ENCODE measurements at places on chromosomes 12 and 14.

GRCh38 chr12:131494216-131494615, 216.7 kb upstream of the SFSWAP start:
- no peaks in the 10 kb centered on the region for H3K4me1 ChIP-seq
- no peak for DNase-seq
- no peak overlapping the region for H3K27ac ChIP-seq
- H3K4me3 ChIP-seq: no peak overlapping the region
- H3K36me3 ChIP-seq: no peaks in the 10 kb centered on the region

DNA sequence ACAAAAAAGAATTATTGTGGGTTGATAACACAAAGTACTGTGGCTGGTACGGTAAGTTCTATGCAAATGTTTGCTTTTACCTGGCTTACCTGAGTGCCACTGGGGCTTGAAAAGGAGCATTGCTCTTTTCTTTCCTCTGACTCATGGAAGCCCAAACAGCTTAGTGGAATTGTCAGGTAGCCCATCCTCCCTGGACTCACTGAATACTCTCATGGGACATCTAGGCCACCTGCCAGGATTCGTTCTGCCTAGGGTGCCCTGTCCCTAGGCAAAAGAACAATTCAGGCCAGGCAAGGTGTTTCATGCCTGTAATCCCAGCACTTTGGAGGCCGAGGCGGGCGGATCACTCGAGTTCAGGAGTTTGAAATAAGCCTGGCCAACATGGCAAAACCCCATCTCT, 22.5 kb upstream of the YAF2 start:
- DNase-seq: no peak
- H3K27ac ChIP-seq: no peak overlapping the region
- no peak overlapping the region for H3K4me3 ChIP-seq
- no peaks in the 10 kb centered on the region for H3K36me3 ChIP-seq
- no peaks in the 10 kb centered on the region for H3K27me3 ChIP-seq

DNA sequence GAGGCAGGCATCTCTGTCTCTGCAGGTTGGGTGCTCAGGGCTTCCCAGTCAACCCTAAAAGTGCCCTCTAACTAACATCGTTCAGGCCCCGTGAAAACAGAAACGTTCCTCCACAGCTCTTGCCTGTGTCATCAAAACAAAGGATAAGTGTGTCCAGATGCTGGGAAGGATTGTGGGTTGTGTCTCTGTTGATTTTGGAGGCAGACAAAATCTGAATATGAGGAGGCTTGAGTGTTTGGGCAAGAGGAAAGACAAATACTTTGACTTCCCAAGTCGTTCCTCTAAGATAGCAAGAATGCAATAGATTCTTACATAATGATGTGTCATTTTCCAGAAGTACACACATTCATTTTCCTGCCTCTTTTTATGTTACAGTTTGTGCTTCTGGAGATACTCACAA, 52.9 kb downstream of the SERPINA3 start:
- DNase-seq: no peak
- no peaks in the 10 kb centered on the region for H3K36me3 ChIP-seq
- no peak overlapping the region for H3K27ac ChIP-seq
- H3K27me3 ChIP-seq: no peaks in the 10 kb centered on the region

DNA sequence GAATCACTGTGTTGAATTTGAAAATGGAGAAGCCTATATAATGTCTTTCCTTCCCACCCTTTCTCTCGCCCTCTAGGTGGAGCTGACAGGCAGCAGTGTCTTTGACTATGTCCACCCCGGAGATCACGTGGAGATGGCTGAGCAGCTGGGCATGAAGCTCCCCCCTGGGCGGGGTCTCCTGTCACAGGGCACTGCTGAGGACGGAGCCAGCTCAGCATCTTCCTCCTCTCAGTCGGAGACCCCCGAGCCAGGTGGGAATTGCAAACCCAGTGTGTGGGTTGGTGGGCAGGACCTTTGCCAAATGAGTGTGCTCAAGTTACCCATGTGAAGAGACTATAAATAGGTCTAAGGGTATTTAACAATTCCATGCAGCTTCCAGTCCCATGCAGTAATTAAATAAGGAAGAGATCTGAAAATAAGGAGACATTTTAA, 274.7 kb downstream of the EGLN3 start:
- H3K27ac ChIP-seq: peak overlapping the region; percentile 87
- H3K4me1 ChIP-seq: peaks cover 94% of the 10 kb centered on the region
- no peaks in the 10 kb centered on the region for H3K36me3 ChIP-seq
- H3K27me3 ChIP-seq: no peaks in the 10 kb centered on the region

- H3K4me3 ChIP-seq: no peak overlapping the region
- no peaks in the 10 kb centered on the region for H3K4me1 ChIP-seq
- H3K36me3 ChIP-seq: no peaks in the 10 kb centered on the region
- no peak overlapping the region for H3K27ac ChIP-seq
- DNase-seq: no peak
Observed at GRCh38 chr14:30445011-30445793, 113.8 kb upstream of the G2E3 start.

DNA sequence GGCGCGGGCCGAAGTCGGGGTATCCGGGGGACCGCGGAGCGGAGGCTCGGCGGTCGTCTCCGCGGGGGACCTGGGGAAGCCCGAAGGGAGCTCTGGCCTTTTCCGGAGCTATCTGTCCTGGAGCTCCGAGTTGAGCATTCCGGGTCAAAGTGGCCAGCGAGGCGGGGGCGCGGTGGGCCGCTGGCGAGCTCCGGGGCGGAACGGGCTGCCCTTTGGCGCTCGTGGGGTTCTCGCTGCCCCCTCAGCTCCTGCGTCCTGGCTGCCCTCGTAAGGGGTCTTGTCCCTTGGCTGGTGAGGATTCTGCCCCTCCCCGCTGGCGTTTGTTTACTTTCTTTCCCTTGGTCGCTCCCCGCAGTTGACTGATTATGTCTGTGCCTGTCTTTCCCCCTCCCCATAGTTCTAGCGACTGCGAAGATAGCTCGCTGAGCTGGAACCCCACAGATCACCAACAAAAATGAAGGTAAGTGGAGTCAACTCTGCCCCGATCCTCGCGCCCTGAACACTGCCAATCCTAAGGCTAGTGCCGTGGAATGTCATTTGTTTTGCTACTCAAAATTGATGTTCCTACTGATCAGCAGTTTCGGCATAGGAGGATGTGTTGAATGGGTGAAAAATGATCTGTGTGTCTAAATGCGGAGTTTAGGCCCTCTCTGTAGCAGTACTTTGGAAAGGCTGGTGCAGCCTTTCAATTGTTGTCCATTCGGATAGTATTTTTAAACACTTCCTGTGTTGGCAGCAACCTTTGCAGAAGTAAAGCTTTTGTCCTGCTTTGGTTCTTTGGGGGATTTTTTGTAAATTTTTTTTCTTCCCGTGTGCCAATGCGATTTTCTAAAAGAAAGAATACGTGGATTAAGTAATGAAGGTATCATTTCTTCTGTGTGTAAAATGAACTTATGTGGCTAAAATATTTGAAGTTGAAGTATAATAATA, 1.3 kb downstream of the ARID4A start:
- peak overlapping the region; percentile 81 for H3K4me3 ChIP-seq

- H3K27me3 ChIP-seq: no peaks in the 10 kb centered on the region
- DNase-seq: no peak
- peaks cover 5% of the 10 kb centered on the region for H3K4me1 ChIP-seq
Observed at GRCh38 chr14:52863334-52863700, 71.9 kb upstream of the GNPNAT1 start.

- no peak overlapping the region for H3K27ac ChIP-seq
- no peak overlapping the region for H3K4me3 ChIP-seq
- no peaks in the 10 kb centered on the region for H3K27me3 ChIP-seq
- no peaks in the 10 kb centered on the region for H3K36me3 ChIP-seq
- no peaks in the 10 kb centered on the region for H3K4me1 ChIP-seq
- no peak for DNase-seq
Observed at GRCh38 chr14:66248256-66248655, 237.9 kb upstream of the CCDC196 start.

DNA sequence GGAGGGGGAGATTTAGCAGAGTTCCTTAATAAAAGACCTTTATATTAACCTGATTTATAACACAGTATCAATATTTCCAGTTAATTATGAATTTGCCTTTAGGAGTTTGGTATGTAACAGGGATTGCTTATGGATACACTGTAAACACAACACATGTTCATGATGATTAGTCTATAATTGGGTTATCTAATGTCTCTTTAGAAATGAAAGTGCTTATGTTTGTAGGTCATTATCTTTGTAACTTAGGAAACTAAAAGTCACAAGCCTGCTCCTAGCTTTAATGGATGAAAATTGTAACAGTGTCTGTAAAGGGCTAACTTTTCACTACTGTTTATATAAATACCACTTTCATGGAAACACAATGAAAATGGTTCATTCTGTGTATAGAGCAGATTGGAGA, 9.4 kb downstream of the PDE3A start:
- no peaks in the 10 kb centered on the region for H3K4me1 ChIP-seq
- no peak overlapping the region for H3K4me3 ChIP-seq
- H3K27ac ChIP-seq: no peak overlapping the region

DNA sequence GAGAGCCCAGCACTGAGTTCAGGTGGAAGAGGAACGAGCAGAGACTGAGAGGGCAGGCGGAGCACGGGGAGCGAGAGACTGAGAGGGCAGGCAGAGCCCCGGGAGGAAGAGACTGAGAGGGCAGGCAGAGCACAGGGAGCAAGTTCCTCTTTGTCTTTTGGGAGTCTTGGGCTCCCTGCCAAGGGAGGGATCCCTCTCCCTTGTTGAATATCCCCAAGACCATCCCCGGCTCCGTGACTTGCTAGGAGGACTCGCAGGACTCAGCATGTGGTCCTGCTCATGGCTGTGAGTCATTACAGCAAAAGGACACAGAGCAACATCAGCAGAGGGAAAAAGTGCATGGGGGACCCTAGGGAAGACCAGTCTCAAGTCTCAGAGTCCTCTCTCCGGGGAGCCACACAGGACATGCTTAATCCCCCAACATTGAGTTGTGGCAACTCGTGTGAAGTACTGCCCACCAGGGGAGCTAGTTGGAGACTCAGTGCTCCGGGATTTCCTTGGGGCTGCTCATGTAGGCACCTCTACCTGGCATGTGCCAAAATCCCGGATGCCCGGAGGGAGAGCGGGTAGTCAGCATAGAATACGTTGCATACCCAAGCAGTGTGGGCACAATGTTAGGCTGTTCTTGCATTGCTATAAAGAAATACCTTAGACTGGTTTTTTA, 81.0 kb downstream of the CCDC92 start:
- no peaks in the 10 kb centered on the region for H3K4me1 ChIP-seq
- H3K27ac ChIP-seq: no peak overlapping the region
- H3K4me3 ChIP-seq: no peak overlapping the region
- no peaks in the 10 kb centered on the region for H3K36me3 ChIP-seq
- H3K27me3 ChIP-seq: no peaks in the 10 kb centered on the region

GRCh38 chr12:88328090-88328489, 186.0 kb downstream of the TMTC3 start:
- no peaks in the 10 kb centered on the region for H3K36me3 ChIP-seq
- H3K27me3 ChIP-seq: no peaks in the 10 kb centered on the region
- H3K27ac ChIP-seq: no peak overlapping the region
- H3K4me1 ChIP-seq: no peaks in the 10 kb centered on the region
- H3K4me3 ChIP-seq: no peak overlapping the region

DNA sequence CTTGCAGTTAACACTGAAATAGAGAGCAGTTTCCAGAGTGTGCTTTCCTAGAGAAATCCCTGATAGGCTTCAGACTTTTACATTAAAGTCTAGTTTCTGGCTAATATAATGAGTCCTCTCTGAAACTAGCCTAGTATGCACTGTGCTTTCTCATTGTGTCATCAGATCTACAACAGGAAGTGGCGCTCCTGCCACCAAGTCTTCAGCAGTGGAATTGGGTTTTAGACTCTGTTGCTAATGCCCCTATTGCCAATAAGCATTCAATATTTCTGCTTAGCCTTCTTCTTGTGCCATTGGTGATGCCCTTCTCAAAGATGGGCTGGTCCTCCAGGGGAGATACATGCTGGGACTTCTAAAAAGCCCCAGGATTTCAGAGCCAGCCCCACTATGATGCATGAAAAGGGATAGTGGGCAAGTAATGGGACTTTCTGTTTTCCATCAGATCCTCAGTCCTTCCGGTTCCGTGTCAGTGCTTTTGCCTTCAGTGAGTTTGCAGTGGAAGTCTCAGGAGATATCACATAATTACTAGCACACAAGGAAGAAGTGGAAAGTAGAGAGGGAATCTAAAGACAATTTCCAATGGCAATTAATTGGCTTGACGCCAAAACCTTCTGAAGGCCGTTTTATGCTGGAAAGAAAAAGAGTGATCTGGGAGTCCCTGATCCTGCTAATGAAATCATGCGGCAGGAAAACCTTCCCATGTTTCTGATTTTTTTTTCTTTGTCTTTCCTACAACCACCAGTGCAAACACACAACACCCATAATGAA, 50.0 kb downstream of the SSPN start:
- no peak for DNase-seq
- no peaks in the 10 kb centered on the region for H3K4me1 ChIP-seq

DNA sequence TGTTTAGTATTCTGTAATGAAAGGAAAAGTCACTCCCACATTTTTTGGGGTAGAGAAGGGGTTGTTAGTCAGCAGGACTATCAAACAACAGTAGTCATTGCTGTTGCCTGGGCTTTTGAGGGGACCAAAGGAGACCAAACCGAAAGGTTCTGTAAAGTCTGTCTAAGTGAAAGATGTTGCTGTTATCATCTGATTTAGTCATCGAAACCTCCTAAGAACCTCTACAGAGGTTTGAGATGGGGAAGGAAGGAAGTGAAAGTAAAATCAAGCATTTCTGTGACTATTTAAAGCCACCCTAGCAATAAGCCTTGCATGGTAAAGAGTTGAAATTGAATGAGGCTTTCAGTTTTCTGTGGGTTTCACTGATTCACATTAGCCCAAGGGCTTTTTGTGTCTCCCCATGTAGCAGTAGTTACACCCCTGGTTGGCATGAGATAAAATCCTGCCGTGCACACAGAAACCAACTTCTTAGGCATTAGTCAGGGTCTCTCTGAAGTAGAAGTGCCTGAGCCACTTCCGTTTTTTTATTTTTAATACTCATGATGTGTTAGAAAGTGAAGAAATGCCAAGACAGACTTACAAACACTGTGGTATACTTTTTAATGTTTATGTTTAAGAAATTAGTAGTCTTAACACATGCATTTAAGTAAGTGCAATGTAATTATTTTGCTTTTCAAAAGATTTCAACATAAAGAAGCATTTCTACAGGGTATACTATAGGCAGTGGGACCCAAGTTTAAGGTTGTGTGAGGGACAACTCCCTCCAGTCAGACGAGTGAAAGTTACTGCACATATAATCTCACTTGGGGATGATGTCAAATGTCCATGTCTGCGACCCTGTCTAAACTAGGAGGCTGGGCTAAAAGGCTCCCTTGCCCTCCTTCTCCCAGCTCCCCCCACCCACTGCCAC, 50.4 kb downstream of the DYRK2 start:
- peak overlapping the region; percentile 93 for H3K27ac ChIP-seq
- H3K27me3 ChIP-seq: no peaks in the 10 kb centered on the region
- H3K36me3 ChIP-seq: no peaks in the 10 kb centered on the region
- H3K4me3 ChIP-seq: peak overlapping the region; percentile 61

All from Karpas-422 (cell line).